Mucosa of descending colon (tissue), 3 donors: ENCODE measurements at places on chromosomes 1 and 21.

DNA sequence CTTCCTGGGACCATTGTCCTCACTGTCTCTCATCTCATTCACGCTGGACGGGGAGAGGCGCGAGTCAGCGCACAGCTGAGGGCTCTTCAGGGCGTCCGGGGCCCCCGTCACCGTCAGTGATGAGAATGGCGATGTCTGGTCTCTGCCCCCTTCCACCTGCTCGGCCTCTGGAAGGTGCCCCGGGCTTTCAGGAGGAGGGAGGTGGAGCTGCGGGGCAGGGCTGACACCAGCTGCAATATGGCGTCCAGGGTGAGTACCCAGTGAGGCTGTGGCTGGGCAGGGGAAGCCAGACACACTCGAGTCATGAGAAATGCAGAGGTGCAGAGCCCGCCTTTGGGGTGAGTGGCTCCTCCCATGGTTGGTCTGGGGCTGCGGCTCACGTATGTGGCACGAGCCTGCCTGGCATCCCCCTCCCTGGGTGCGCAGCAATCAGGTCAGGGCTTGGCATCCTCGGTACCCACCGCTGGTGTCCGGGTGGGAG lies 15.1 kb downstream of the MORN1 start:
- peak; percentile 38 for DNase-seq

DNA sequence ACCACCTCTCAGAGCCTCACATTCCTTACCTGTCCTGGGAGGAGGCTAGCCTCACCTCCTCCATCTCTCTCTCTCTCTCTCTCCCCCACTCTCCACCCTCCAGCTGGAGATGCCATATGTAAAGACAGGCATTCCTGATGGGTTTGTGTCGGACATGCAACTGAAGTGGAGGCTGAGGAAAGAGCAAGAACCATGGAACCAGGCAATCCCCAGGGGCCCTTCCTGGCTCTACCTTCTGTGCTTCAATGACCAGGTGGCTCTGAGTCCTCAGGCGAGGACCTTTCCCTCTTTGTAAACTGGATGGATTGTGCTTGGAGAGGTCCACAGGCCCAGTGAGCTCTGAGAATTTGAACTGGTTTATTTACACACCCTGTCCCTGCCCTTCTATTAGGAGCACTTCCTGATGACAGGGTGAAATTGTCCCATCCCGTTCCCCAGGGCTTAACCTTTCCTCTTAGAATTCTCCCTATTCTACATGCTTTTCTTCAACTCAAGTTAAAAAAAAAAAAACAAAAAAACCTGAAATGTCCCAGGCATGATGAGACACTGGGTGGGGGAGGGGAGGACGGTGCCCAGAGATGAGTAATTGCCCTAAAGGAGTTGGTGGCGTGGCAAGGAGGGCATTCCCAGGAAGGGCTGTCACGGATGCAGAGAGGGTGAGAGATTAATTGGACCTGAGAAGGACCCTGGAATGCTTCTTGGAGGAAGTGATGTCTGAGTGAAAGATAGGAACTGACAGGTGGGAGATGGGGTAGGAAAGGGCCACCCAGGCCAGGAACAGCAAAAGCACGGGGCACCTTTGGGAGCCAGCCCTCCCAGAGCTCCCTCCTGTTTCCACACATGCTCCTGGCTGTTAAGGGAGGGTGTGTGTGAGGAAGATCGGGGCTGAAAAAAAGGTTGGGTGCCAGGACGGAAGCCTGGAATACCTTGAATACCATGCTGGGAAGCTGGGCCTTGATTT lies 50.2 kb upstream of the WASF2 start:
- DNase-seq, result no peak

DNA sequence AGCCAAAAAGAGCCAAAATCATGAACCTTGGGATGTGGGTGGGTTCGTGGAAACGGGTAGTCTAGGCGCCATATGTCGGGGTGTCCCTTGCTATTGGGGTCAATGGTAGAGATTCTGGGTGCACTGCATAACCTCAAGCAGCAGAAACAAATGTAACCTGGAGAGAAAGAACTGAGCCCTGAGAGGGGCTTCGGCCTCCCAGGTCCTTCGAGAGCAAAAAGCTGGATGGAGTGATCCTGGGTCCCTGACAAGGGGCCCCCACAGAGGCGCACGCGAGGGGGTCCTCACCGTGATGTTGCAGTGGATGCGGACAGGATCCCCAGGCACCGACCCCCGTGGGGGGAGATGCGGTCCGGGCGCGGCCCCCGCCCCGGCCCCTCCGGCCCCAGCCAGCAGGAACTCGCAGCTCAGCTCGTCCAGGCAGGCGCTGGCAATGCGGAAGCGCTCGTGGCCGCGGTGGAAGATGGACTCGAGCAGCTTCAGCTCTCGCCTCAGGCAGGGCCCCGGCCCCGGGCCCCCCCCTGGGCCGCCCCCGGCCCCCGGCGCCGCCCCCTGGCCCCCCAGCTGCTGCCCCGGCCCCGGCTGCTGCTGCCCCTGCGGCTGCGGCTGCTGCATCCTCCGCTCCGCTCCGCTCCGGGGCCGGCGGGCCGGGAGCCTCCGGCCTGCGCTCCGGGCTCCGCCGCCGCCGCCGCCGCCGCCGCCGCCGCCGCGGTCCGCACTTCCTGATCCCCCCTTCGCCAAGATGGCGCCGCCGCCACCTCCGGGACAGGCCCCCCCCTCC lies at the start of gene UBE2Q1:
Gene UBE2Q1, minus strand, starts transcription at position 724 of the 781 bp plus-strand sequence. Its CDS starts 109 bp downstream, at position 615.
- DNase-seq, result peak; percentile 76

DNA sequence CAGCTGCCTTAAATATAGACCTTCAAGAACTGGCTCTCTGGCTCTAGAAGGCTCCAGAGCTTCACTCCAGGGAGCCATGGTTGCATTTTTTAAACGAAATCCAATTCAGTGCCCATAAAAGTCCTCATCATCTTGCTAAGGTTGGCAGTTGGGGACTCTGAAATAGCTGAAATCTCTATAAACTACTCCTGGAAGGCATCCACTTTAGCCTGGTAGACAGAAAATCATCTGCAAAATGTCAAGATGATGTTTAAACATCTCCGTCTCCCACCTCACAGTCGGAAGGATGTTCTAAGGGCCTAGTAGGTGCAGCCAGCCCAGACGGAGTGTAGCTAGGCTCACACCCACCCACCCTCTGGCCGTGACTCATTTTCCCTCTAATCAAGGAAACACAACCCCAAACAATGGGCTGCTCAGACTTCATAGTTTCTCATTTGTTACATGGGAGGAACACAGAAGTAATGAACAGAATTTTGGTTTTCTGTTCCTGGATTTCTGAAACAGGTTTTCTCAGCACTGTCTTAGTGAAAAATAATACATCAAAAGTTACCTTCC lies 235.4 kb upstream of the KAZN start:
- DNase-seq, result no peak

DNA sequence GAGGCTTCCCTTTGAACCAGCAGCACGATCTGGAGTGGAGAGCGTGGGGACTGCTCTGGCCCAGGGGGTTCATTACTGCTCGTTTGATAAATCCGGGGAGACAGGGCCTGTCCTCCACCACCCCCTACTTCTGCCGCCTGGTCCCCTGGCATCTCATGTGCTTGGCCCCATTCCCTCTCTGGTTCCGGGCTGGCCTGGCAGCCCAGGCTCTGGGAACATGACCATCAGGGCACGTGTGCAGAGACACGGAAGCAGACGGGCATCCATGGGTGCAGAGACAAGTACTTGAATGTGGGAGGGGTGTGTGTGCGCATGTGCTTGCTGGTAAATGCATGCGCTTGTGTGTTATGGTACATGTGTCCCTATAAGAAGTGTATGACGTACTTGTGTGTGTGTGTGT lies 75.5 kb downstream of the KIRREL1 start:
- no peak for DNase-seq
